ENCODE measurements at places on chromosomes 16 and 17. TPM values are rescaled to one million over a fixed set of nuclear protein-coding genes. Genes with fewer than 3 reads are reported as not detected.

GRCh38 chr16:27922433-27922832 lies 141.1 kb downstream of the GSG1L start:
- DNase-seq = no peak

The LGALS9 gene
- not detected for total RNA-seq

The KRTAP1-1 gene
- total RNA-seq = not detected

The TLCD2 gene
- total RNA-seq = 1.2 TPM

- DNase-seq = peak; percentile 43
Observed at GRCh38 chr17:41863074-41863848, 2.0 kb downstream of the KLHL11 start.

DNA sequence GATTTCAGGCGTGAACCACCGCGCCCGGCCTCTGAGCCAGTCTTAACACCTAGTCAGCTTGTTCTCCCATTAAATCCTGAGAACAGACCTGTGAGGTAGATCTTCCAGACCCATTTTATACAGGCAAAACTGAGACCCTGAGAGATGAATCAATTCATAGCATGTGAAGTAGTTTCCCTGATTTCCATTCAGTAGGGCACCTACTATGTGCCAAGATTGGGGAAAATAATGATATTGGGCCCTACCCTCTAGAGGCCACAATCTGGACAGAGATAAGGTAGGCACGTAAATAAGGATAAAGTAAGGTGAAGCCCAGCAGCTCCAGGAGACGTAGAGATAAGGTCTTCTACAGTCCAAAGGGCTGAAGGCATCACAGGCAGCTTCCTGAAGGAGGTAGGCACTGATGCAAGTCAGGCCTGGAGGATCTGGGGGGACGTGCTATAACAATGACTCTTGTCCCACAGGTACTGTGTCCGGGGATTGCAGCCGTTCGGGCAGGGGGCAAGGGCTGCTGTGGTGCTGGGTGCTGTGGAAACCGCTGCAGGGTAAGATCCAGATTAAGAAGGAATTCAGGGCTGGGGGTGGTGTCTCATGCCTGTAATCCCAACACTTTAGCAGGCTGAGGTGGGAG lies 5.7 kb downstream of the VMO1 start:
- DNase-seq = no peak

DNA sequence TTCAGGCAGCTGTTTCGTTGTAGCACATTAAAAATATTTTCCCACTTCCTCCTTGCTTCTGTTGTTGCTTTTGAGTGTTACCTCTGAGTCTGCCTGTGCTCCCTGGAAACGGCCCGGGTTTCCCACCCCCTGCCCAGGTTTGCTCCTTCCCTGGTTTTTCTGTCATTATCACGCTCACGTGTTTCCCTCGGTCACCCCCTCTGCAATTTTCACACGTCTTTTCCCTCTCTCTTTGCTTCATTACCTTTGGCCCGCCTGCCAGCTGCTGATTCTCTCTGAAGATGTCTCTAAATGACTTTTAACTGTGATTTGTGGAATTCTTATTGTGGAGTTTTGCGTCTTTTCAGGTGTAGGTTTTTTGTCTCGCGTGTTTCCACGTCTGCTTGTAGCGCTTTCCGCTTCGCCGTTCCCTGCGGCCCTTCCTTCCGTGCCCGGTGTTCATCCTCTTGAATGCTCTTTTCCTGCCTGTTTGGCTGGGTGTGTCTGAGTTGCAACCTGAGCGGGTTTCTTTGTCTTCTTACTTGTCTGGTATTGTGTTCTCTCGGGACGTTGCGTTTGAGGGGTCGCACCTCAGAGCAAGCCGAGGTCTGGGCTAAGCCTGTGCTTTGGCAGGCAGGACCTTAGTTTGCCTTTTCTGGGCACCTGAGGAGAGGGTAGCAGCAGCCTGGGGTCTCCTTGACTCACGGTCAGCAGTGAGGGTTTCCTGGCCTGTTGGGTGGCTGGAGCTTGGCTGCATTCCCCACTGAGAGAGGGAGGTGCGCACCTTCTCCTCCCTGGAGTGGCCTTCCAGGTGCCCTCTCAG lies 96.3 kb upstream of the ZNF750 start:
- DNase-seq = no peak

The KRTAP9-1 gene
- not detected for total RNA-seq

The GFER gene
- total RNA-seq = 41.8 TPM

GRCh38 chr17:31111183-31111582 lies 16.4 kb downstream of the NF1 start:
- no peak for DNase-seq

DNA sequence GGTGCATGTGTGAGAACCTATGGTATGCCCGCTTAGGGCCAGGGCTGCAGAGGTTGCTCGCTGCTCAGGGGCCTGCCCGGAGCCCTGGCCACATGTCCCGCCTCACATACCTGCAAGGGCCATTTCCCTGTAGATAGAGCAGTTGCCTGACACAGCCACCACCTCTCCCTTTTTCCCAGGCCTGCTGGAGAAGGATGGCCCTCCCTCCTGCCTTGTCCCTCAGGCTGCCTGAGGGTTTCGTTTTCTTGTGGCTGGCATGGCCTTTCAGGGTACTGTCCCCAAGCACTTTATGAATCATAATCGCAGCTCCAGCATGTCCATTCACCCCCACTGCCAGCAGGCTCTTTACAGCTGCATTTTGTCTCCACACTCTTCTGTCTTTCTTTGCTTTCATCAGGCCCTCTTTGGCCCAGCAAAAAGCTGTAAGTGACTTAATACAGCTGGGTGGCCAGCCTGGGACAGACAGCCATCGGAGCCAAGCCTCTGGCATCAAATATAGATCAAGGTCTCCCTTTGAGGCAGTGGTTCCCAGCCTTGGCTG lies 65.7 kb downstream of the MPRIP start:
- no peak for DNase-seq

- no peak for DNase-seq
Observed at GRCh38 chr16:81797443-81797842, 18.4 kb downstream of the PLCG2 start.

- DNase-seq = no peak
Observed at GRCh38 chr17:4969551-4970173, 2.0 kb upstream of the SPAG7 start.

DNA sequence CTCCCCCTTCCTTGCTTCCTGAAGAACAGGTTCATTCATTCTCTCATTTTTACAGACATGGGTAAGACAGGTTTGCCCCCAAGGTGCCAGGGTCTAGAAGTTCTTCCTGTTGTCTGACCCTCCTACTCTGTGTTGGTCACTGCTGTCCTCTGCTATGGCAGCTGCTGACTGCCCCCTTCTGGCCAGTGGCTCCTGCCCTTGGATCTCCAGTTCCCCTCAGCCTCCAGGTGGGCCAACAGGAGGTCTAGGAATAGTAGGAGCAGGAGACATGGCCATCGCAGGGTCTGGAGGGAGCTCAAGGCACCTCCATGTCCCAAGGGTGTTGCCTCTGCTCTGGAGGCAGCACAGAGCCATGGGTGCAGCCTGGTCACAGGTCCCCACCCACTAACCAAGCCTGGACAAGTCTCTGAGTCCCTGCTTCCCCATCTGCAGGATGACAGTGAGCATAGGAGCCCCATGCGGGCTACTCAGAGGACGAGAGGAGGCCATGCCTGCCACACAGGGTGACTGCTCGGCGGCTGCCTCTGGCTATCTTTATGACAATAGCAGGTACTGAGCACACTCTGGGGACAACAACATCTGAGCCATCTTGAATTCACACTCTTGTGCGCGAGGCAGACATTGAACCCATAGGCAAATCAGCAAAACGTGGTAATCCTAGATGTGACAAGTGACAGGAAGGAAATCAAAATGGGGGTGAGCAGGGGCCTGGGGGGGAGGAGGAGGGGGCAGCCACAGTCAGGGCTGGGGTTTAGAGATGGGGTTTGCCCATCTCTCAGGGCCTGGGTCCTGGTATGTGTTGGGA lies 27.0 kb upstream of the NXPH3 start:
- DNase-seq = peak; percentile 25

DNA sequence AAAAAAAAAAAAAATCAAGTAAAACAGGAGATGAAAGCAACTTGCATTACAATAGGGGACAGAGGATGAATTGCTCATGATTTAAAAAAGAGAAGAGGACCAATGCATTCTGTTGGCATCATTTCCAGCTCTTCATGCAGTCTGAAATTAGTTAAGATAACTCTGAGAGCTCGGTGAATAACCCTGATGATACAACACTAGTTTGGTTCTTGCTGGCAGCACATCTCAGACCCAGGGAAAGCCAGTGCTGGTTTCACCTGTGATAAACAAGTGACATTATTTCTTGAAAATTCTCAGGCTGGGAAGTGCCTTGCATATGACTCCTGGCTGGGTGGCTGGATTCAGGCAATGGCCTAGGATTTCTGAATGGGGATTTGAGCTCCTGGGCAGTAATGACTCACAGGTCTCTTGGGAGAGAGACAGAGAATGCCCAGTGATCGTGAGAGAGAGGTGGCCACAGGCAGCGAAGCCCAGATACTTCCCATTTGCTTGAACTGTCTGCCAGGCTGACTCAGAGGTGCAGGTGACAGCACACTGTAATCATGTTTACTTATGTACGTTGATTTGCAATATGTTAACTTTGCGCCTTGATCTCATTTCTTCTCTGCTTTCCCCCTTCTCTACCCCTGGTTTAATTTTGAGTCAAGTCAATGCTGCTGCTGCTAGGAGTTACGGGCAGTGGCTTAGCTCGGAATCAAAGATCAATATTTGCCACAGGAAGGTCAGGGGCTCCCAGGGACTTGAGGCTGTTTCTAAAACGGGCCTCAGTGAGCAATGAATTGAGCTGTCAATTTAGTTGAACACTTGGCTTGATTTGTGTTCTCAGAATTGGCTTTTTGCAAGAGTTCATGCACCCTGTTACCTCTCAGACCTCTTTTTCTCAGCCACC lies 27.1 kb downstream of the ARSG start:
- peak; percentile 32 for DNase-seq

DNA sequence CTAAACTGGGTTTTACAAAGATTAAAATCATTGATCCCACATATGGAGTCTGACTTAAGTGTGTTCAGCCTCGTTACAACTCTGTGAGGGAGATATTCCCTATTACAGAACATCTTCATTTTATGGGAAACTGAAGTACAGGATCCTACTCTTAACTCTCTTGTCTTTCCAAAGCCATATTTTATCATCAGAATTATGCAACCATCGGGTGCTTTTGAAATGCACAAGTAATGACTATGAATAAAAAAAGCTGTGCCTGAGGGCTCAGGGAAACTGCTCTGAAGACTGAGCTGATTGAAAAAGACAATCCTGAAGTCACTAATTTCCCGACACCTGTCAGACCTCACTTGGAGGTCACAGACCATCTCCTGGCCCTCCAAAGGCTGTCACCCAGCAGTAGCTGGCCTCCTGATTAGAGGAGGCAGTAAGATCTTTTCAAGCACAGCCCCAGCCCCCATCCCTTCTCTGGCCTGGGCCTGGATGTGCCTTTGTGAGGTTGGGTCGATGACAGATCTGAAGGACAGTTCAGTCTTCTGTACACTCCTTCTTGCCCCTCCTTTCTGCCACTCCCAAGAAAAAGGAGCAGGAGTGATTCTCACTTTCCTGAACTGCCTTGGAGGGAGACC lies 5.6 kb downstream of the AKAP1 start:
- DNase-seq = no peak

DNA sequence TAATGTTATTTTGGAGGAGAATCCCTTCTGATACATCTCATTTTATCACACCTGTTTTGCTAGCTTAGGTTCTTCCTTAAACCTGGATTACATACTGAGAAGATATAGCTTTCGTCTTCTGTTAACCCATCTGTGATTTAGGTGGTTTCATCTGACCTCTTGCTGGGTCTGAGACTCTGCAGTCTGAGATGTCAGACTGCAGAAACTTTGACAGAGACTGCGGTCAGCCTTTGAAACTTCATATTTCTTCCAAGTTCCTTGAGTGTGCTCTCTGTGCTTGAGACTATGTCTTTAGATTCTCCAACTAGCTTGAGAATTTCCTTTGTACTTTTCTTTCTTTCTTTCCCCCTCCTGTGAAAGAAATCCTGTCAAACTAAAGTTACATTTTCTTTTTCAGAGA lies 196.4 kb upstream of the MPHOSPH6 start:
- DNase-seq = no peak

The TOX3 gene
- total RNA-seq = not detected

GRCh38 chr17:74234486-74234885 lies 21.1 kb downstream of the TTYH2 start:
- no peak for DNase-seq

The NXPH3 gene
- total RNA-seq = 93.4 TPM

DNA sequence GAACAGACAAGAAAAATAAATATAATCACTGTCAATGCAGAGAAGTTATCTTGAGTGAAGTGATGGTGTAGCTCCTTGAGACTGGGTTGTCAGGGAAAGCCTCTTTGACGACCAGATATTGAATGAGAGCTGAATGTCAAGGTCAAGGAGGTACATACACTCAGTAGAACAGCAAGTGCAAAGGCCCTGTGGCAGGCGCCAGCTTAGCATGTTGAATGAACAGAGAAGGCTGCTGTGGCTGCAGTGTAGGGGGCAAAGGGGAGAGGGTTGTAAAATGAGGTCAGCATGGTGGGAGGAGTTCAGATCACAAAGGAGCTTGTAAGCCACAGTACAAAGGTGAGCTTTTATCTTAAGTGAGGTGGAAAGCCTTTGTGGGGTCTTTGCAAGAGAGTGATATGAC lies 111.5 kb downstream of the ZFHX3 start:
- DNase-seq = no peak

DNA sequence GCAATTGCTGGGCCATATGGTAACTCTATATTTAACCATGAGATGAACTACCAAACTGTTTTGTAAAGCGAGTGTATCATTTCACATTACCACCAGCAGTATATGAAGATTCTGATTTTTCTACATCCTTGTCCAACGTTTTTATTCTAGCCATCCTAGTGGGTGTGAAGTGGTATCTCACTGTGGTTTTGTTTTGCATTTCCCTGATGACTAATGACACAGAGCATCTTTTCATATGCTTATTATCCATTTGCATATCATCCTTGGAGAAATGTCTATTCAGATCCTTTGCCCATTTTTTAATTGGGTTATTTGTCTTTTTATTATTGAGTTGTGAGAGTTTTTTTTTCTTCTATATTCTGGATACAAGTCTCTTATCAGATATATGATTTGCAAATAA lies 83.6 kb downstream of the AKAP1 start:
- DNase-seq = no peak

The RTN4RL1 gene
- total RNA-seq = 65.0 TPM

GRCh38 chr17:17561408-17562145 lies 29.9 kb downstream of the PEMT start:
- DNase-seq = no peak

DNA sequence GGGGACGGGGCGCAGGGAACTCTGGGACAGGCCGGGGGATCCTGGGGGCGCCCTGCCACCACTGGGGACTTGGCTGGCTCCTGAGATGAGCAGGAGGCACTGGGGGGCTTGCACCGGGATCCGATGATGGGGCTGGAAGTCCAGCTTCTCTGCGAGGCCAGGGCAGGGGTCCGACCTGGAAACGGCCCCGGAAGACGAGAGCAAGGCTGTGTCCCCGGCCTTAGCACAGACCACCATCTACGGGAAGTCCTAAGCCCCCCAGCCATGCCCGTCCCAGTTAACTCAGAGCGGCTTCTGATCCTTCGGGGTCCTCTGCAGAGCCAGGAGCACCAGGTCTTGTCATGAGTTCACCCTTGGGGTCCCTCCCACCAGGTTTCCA lies 573 bp downstream of the CDT1 start:
- DNase-seq = no peak

- DNase-seq = peak; percentile 71
Observed at GRCh38 chr16:6573577-6573976, 759.1 kb upstream of the RBFOX1 start.

The IRX6 gene
- total RNA-seq = not detected

GRCh38 chr16:12900156-12900555 lies 1.2 kb upstream of the SHISA9 start:
- DNase-seq = no peak

GRCh38 chr17:55852734-55853133 lies 101.9 kb downstream of the PCTP start:
- DNase-seq = no peak

All from G401 (cell line).